ENCODE measurements at places on chromosomes 16 and 17. TPM values are rescaled to one million over a fixed set of nuclear protein-coding genes. Genes with fewer than 3 reads are reported as not detected.
A peak's percentile ranks its signal among the peaks of the same experiment; 100 is the strongest.

The VAT1L gene
- total RNA-seq: not detected

The KRTAP1-1 gene
- not detected for total RNA-seq

The TIMP2 gene
- 2.2 TPM for total RNA-seq

The HS3ST4 gene
- total RNA-seq: not detected

The HOXB9 gene
- total RNA-seq: not detected

The MYH3 gene
- 1.6 TPM for total RNA-seq

GRCh38 chr17:82050761-82051641, 610 bp downstream of the RFNG start:
- H3K27ac ChIP-seq: peak overlapping the region; percentile 71
- H3K27me3 ChIP-seq: no peaks in the 10 kb centered on the region
- H3K4me3 ChIP-seq: peak overlapping the region; percentile 99
- peaks cover 42% of the 10 kb centered on the region for H3K4me1 ChIP-seq
- DNase-seq: no peak

- H3K4me3 ChIP-seq: no peak overlapping the region
- H3K27ac ChIP-seq: no peak overlapping the region
- peaks cover 15% of the 10 kb centered on the region for H3K4me1 ChIP-seq
- H3K27me3 ChIP-seq: no peaks in the 10 kb centered on the region
- no peak for DNase-seq
These were observed 63.5 kb downstream of the MSI2 start for GRCh38 chr17:57319806-57320205.

DNA sequence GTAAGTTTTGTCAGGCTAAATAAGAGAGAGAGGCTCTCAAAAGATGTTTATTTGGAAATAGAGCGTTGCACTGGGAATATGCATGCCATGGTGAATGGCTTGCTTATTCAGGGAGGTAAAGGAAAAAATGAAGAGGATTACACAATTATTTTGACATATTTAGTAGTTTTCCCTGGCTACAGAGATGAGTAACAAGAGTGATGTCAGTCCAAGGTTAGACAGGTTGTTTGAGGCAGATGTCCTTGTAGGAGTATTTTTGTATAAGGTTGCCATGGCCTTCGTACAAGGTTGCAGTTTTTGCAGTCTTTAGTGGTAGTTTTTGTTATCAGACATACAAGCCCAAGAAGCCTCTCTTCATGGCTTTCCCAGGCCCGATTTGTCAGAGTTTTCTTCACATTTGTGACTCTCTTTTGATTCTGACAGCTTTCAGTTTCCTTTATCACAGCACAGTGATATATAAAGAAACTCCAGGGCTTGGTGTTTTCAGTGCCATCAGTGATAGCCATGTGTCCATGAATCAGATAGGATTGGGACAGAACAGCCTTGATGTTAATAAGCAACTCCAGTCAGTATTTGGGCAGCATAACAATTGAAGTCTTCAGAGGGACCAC, 18.7 kb upstream of the LGALS9 start:
- no peak for DNase-seq
- H3K4me1 ChIP-seq: no peaks in the 10 kb centered on the region
- H3K4me3 ChIP-seq: no peak overlapping the region
- H3K27me3 ChIP-seq: no peaks in the 10 kb centered on the region
- peaks cover 23% of the 10 kb centered on the region for H3K36me3 ChIP-seq

GRCh38 chr17:40450175-40450574, 6.9 kb downstream of the IGFBP4 start:
- no peaks in the 10 kb centered on the region for H3K36me3 ChIP-seq
- peaks cover 51% of the 10 kb centered on the region for H3K4me1 ChIP-seq
- no peak overlapping the region for H3K4me3 ChIP-seq

DNA sequence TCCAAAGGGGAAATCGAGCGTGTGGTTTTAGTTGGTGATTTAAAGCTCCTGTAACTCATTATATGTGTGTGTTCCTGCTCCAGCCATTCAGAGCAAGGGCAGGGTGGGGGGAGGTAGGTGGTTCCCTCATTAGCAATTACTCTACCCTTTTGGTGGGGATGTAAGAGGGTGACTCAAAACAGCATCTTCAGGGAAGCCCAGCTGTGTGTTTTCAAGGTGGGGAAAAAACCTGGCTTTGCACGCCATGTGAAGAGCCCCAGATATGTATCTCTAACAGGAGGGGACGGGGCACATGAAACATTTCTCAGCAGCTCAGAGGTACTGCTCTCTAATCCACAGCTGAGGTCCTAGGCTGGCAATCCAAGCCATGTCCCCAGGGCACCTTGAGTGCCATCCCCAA, 241.3 kb upstream of the ZFHX3 start:
- no peak overlapping the region for H3K27ac ChIP-seq
- no peaks in the 10 kb centered on the region for H3K4me1 ChIP-seq
- DNase-seq: no peak
- H3K27me3 ChIP-seq: peaks cover 8% of the 10 kb centered on the region
- no peak overlapping the region for H3K4me3 ChIP-seq

- peaks cover 38% of the 10 kb centered on the region for H3K4me1 ChIP-seq
- peak overlapping the region; percentile 82 for H3K27ac ChIP-seq
- H3K4me3 ChIP-seq: peak overlapping the region; percentile 64
- no peaks in the 10 kb centered on the region for H3K27me3 ChIP-seq
- no peaks in the 10 kb centered on the region for H3K36me3 ChIP-seq
These were observed 34.2 kb upstream of the APPBP2 start for GRCh38 chr17:60559995-60560859.

- H3K4me3 ChIP-seq: no peak overlapping the region
- H3K27me3 ChIP-seq: no peaks in the 10 kb centered on the region
- no peaks in the 10 kb centered on the region for H3K4me1 ChIP-seq
- H3K36me3 ChIP-seq: no peaks in the 10 kb centered on the region
- no peak overlapping the region for H3K27ac ChIP-seq
- DNase-seq: no peak
These were observed 79.9 kb downstream of the ZNF18 start for GRCh38 chr17:11917415-11917814.

GRCh38 chr16:56269811-56270684, 78.8 kb downstream of the GNAO1 start:
- H3K4me3 ChIP-seq: no peak overlapping the region
- peaks cover 9% of the 10 kb centered on the region for H3K27me3 ChIP-seq
- H3K4me1 ChIP-seq: peaks cover 12% of the 10 kb centered on the region
- H3K36me3 ChIP-seq: no peaks in the 10 kb centered on the region
- no peak overlapping the region for H3K27ac ChIP-seq

All from HepG2 (cell line).